ENCODE measurements at places on chromosomes 12 and 14. TPM values are rescaled to one million over a fixed set of nuclear protein-coding genes. Genes with fewer than 3 reads are reported as not detected.

The PARPBP gene
- total RNA-seq: 1.8 TPM

The PMEL gene
- total RNA-seq: not detected

The AQP6 gene
- 0.83 TPM for total RNA-seq

The PPP4R4 gene
- 0.27 TPM for total RNA-seq

The TMBIM4 gene
- 200 TPM for total RNA-seq

The TPPP2 gene
- not detected for total RNA-seq

The KLRD1 gene
- total RNA-seq: 1.5 TPM

The GLT8D2 gene
- 17.1 TPM for total RNA-seq

The TAS2R50 gene
- 4.6 TPM for total RNA-seq

The ALDH2 gene
- 112 TPM for total RNA-seq

The POTEM gene
- total RNA-seq: not detected

The ST8SIA1 gene
- total RNA-seq: 17.4 TPM

The TMEM52B gene
- not detected for total RNA-seq

The ALDH1L2 gene
- total RNA-seq: 4.6 TPM

The DCAF4 gene
- 12.6 TPM for total RNA-seq

The DPF3 gene
- 2.3 TPM for total RNA-seq

The NELL2 gene
- total RNA-seq: 11.1 TPM

The LTB4R2 gene
- total RNA-seq: 2.5 TPM

The SLC11A2 gene
- 25.0 TPM for total RNA-seq

The SMIM41 gene
- 5.7 TPM for total RNA-seq

The CAPRIN2 gene
- total RNA-seq: 25.0 TPM

The LYZ gene
- total RNA-seq: 28.0 TPM

The CEP170B gene
- total RNA-seq: 5.4 TPM

The PTPRB gene
- 31.9 TPM for total RNA-seq

The HOXC10 gene
- not detected for total RNA-seq

The TMEM179 gene
- total RNA-seq: 1.4 TPM

The CLEC12A gene
- not detected for total RNA-seq

The SOS2 gene
- 38.5 TPM for total RNA-seq

The HOXC12 gene
- not detected for total RNA-seq

The TAS2R19 gene
- total RNA-seq: 6.9 TPM

The GMFB gene
- 33.0 TPM for total RNA-seq

The ACRBP gene
- 1.4 TPM for total RNA-seq

The SLC2A3 gene
- total RNA-seq: 12.8 TPM

The HVCN1 gene
- 9.7 TPM for total RNA-seq

The BIN2 gene
- total RNA-seq: 3.2 TPM

The TNFRSF1A gene
- total RNA-seq: 182 TPM

Data from sigmoid colon (tissue), 7 donors.